Activated naive CD4-positive, alpha-beta T cell (primary cell): ENCODE measurements at places on chromosomes 13 and 19.
A peak's percentile ranks its signal among the peaks of the same experiment; 100 is the strongest.

GRCh38 chr13:44044547-44045179 lies 165.0 kb downstream of the LACC1 start:
- DNase-seq: no peak

GRCh38 chr13:40484101-40484800 lies 182.2 kb downstream of the FOXO1 start:
- DNase-seq: no peak

- no peak for DNase-seq
Measured at GRCh38 chr13:51663973-51664957, 80.0 kb downstream of the WDFY2 start.

GRCh38 chr19:46674416-46675178 lies 13.6 kb upstream of the DACT3 start:
- DNase-seq: no peak

DNA sequence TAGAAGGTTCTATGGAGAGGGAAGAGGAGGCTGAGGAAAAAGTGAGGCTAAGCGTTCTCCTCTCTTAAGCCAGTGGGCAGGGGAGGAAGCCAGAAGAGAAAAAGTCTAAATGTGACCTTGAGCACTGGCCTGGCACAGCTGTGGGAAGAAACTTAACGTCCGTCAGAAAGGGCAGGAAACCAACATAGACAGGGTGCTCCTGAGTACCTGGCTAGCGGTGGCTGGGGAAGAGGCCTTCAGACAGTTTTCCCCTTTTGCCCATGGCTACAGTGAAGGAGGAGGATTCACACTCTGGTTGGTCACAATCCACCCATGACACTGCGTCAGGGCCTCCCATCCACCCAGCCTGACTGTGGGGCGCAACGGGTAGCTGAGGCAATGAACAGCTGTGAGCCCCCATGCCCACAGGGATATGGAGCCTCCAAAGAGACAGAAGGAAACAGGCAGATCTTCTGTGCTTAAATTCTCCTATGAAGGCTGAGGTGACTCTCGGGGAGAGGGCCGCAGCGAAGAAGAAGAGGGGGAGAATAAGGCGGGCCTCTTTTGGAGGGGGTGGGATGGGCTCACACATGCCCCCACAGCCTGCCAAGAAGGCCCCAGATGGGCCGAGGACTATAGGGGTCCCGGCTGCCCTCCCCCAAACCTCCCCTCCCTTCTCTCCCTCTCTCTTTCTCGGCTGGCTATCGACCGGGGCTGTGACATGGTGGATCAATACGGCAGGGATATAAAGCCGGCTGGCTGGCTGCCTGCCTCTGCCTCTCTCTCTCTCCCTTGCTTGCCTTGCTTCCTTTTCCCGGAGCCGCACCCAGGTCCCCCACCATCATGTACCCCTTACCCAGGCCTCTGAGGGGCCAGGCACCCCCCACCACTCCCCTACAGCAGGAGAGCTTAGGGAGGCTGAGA lies 19.8 kb upstream of the POU2F2 start:
- no peak for DNase-seq

DNA sequence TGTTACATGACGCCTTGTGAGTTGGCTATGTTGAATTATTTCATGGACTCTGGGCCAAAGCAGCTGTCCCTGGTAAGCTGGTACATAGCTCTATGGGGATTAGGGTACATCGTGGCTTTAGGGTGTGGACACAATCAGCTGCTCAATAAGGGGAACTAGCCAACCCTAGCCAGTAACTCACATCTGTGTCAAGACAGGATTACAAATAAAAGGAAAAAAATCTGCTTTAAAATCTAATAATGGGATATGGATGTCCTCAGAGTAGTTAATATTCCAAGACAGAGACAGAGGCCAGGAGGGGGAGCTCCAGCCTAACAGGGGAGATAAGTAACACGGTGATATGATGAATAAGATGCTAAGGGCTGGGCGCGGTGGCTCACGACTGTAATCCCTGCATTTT lies 21.1 kb upstream of the ZNF766 start:
- peak; percentile 15 for DNase-seq

DNA sequence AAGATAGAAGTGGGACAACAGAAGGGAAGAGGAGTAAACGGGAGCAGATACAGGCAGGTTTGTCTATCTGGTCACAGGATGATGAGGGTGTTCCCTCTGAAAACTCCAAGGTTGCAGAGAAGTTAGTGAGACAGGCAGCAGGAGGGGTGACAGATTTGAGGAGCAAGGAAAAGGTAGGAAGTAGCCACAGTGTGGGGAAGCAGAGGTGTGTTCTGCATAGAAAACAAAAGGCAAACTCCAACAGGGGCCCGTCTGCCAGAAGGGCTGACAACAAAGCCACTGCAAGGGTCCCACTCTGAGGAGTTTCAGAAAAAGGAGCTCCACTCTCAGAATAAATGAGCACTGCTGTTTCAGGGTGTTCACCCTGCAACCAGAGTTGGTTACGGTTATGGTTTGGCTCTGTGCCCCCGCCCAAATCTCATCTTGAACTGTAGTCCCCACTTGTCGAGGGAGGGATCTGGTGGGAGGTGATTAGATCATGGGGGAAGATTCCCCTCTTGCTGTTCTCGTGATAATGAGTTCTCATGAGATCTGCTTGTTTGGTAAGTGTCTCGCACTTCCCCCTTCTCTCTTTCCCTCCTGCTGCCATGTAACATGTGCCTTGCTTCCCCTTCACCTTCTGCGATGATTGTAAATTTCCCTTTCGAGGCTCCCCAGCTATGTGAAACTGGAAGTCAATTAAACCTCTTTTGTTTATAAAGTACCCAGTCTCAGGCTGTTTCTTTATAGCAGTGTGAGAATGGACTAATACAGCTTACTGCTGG lies 32.1 kb downstream of the SMAD9 start:
- no peak for DNase-seq

GRCh38 chr13:34886121-34886875 lies 55.8 kb upstream of the NBEA start:
- DNase-seq: no peak

DNA sequence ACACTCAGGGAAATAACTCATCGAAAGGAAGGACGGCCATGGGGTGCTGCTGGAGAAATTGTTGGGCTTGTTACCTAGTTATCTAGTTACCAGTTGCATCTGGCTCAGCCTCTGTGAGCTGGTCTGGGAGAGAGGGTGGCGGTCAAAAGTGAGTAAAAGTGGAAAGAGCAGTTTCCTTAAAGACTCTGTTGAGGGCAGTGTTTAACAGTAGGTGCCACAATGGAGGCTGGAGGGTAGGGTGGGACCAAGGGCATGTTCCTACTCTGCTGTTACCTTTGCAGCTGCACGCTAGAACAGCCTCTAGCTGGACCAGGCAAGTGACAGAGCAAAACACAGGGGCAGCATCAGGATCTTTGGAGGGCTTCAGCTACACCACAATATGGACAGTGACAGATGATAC lies 228.8 kb upstream of the STARD13 start:
- DNase-seq: no peak

GRCh38 chr13:51777921-51778320 lies 26.0 kb downstream of the DHRS12 start:
- no peak for DNase-seq

DNA sequence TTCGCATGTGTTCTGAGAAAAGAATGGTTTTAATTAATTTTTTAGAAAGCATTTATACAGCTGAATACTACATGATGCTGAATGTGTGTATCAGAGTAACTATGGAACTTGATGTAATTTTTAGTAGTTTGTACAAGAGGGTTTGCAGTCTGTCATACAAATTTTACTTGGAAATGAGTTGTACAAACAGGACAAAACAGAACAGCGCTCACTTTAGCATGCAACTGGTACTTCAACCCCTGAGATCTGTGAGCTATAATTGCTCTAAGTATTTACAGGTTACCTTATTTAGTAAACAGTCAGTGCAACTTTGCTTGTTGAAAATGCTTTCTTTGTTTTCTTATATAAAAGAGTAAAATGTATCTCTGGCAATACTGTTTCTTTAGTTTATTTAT lies 706 bp downstream of the TNFRSF19 start:
- DNase-seq: no peak

- DNase-seq: no peak
Measured at GRCh38 chr13:97582170-97582569, 148.2 kb downstream of the RAP2A start.

DNA sequence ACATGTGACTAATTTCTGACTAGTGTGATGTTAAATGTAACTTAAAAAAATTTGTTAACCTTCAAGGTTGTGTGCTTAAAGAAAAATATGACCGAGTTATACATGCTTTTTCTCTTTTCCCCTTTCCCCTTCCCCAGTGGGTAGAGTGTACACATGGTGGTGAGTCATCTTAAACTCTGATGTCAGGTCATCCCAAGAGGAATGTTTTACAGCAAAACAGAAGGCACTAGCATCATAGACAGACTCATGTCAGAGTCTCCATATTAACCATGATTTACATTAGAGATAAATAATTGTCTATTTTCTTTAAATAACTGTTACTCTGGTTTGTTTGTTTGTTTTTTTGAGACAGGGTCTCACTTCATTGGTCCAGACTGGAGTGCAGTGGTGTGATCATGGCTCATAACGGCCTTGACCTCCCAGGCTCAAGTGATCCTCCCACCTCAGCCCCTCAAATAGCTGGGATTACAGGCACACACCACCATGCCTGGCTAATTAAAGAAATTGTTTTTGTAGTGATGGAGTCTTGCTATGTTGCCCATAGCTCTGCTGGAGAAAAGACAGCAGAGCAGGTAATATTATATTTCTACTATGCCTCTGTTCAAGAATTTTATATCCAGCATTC lies 160.4 kb upstream of the PCDH9 start:
- no peak for DNase-seq

GRCh38 chr19:19382118-19382517 lies 23.4 kb upstream of the GATAD2A start:
- DNase-seq: no peak

DNA sequence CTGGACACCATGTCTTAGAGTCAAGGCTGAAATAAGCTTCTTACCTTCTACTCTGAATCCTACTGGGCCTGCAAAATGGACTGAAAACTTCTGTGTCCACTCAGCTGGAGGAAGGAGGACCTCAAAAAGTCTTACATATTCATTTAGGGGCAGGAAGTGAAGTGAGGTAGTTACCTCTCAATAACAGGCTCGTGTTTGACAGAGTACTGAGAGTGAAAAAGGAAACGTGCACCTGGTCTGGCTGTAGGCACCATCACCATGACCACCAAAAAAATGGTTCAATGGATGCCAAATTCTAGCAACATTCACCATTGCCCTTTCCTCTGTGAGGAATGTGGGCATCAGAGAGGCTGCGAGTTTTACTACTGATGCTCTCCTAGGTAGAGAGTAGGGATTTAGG lies 176.2 kb downstream of the RFC3 start:
- DNase-seq: no peak

DNA sequence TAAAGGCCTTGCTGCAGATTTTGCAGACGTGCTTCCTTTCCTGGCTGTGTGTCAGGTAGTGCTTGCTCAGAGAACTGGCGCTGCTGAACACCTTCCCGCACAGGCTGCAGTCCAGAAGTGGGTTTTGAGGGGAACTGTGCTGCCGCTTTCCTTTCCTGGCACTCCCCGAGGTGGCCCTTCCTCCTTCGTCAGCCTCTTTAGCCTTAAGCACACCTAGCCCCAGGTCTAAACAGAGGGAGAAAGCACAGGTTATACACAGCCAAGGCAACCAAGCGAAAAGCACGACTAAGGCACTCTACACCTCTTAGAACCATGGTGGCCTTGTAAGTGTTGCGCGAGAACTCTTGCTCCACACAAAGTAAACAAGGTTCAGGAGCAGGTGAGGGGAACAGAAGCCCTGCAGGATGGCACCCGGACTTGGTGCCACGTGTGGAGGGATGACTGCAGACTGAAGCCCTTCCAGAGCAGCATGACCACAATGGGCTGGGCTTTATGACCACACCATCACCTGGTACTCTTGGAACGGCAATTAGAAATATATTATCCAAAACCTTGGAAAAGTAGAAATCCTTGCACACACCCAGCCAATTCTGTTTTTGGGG lies 23.6 kb downstream of the ZNF541 start:
- no peak for DNase-seq

DNA sequence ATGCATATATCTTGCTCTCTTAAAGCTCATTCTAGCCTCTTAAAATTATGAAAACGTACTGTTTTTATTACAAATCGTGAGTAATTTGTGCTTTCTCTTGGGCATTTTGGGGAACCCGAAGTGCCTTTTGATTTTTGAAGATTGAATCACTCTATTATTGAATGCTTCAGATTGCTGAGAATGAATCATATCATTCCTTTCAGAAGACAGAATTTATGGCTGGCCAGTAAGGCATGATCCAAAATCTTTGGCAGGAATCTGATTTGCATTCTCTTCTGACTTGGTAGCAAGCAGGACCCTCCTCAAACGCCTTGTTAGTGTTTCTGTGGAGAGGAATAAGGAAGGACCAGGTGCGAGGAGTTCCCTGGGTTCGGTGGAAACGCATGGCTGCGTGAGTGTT lies 49.5 kb downstream of the STARD13 start:
- DNase-seq: no peak

DNA sequence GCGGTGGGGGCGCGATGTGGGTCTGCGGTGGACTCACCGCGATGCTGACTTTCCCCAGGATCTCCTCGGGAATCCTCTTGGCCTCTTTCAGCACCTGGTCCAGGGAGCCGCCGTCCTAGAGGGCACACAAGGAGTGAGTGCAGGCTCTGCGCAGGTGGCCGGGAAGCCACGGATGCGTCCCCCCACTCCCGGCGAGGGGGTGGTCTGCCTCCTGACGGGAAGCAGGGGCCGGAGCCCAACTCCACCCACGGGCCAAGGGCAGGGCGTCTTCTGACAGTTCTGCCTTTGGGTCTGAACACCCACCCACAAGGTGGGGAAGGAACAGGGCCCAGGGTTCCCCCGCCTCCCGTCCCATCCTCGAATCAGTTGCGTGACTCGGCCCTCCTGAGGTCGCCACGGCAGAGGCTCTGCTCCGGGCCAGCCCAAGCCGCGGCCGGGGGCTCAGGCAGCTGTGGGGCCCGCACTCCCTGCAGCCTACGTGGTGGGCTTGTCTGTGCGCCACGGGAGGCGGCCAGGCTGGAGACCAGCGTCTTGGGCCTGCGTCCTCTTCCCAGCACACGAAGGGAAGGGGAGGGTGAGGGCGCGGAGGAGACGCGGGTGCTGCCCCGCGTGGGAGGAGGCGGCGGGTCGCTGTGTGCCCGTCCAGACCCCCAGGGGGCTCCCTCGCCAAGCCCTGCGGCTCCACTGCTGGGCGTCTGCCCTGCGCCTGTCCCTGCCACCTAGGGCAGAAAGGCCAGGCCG lies 21.4 kb downstream of the MAP2K2 start:
- DNase-seq: no peak

- DNase-seq: no peak
Measured at GRCh38 chr19:20154636-20155035, 12.4 kb upstream of the ZNF486 start.

GRCh38 chr13:87208636-87209035 lies 462.5 kb upstream of the SLITRK5 start:
- DNase-seq: no peak

- no peak for DNase-seq
Measured at GRCh38 chr13:43150369-43151207, 127.2 kb downstream of the DNAJC15 start.

GRCh38 chr13:76622315-76623040 lies 263.7 kb downstream of the KCTD12 start:
- no peak for DNase-seq

GRCh38 chr13:75796825-75797224 lies 160.7 kb downstream of the LMO7 start:
- no peak for DNase-seq

GRCh38 chr19:670609-671075 lies 5.5 kb upstream of the FSTL3 start:
- no peak for DNase-seq
